Right ventricle myocardium superior (tissue), 1 donor: ENCODE measurements at places on chromosomes 3 and 15. TPM values are rescaled to one million over a fixed set of nuclear protein-coding genes. Genes with fewer than 3 reads are reported as not detected.

RBSN gene
- total RNA-seq: 17.1 TPM

RSRC1 gene
- total RNA-seq: 19.5 TPM

RBP2 gene
- total RNA-seq: not detected

TIMP4 gene
- 17.4 TPM for total RNA-seq

GRIP2 gene
- total RNA-seq: 40.1 TPM

GOLGA6L7 gene
- total RNA-seq: not detected

SPTSSB gene
- total RNA-seq: not detected

CFAP20DC gene
- 0.22 TPM for total RNA-seq

- no peak for DNase-seq
These were observed 2.7 kb downstream of the LRIG1 start for GRCh38 chr3:66497985-66498671.

- no peak for DNase-seq
These were observed 155.9 kb upstream of the BCL6 start for GRCh38 chr3:187900993-187901755.

DNA sequence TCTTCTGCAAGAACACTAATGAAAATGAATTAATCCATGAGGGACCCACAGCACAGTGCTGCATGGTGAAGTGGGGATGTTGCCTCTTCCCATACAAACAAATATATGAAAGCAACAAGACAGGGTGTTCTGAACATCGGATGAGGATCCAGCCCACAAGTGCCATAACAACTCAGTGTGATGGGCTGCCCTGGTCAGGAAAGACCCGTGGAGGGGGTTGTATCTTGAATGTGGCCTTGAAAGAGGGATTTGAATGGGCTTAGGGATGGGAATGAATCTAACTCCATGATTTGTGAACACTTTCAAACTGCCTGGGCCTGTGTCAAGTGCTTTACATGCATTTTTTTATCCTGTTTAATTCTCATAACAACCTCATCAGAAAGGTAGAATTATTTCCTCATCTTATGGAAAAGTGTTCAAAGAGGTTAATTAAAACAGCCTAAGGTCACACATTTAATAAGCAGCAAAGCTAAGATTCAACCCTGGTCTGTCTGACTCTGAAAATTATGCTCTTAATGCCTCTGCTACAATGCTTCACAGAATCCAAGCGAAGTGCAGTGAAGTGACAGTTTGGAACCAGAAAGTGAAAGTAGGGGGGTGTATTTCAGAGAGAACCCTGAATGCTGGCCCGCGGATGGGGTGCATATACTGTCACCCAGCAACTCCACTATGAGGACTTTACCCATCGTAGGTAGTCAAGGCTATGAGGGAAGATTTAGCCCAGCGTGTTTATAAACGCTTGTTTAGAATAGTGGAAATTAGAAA lies 65.6 kb upstream of the HEG1 start:
- DNase-seq: no peak

DNA sequence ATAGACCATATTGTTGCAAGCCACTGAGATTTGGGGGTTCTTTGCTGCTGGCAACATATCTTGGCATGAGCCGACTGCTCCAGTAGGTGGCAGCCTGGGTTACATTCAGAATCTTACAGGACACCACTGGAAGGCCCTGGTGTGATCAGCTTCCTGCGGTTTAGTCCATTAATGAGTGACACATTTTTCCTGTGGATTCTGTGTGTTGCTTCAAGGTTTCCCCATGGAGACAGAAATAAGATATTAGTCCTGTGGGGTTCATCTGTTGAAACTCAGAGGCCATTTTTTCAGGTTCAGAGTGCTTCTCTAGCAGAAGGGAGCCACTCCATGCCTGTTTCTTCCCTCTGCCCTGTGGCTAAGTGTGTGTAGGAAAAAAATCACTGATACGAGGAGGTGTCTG lies 116.2 kb downstream of the MFSD1 start:
- DNase-seq: no peak

GRCh38 chr15:23734862-23735261 lies 47.8 kb upstream of the NDN start:
- no peak for DNase-seq

- no peak for DNase-seq
These were observed 411.5 kb upstream of the MCTP2 start for GRCh38 chr15:93819826-93820225.

- DNase-seq: no peak
These were observed 101.3 kb upstream of the NANOGP8 start for GRCh38 chr15:35186346-35186745.

- no peak for DNase-seq
These were observed 167.0 kb downstream of the AKAP13 start for GRCh38 chr15:85547386-85547785.

GRCh38 chr3:55198554-55198953 lies 270.7 kb upstream of the LRTM1 start:
- no peak for DNase-seq

DNA sequence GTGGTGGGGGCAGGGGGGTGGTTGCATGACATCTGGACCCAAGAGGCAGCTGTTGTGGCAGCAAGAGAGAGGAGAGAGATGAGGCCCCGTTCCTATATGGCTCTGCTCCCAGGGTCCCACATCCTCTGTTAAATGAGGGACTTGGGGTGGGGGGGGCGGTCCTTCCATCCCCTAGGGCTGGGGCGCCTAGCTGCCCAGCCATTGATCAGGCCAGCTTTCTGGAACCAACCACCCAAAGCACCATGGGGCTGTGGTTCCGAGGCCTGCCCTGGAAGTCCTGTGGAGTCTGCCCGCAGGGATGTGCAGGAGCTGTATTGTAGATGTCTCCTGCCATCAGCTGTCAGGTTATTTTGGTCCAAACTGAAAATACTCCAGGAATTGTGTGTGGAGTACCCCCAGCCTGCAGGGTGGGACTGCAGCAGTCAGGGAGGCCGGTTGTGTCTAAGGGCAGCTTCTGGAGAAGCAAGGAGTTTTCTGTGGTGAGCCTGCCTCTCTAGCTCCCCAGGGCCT lies 5.2 kb downstream of the FURIN start:
- DNase-seq: no peak

GRCh38 chr15:69627548-69628158 lies 175.0 kb downstream of the RPLP1 start:
- DNase-seq: no peak

- no peak for DNase-seq
These were observed 194.4 kb upstream of the GBE1 start for GRCh38 chr3:81955878-81956277.

- DNase-seq: no peak
These were observed 285.1 kb upstream of the CCDC54 start for GRCh38 chr3:107092121-107092520.

- DNase-seq: no peak
These were observed 410.1 kb downstream of the RAP2B start for GRCh38 chr3:153572165-153572564.

- DNase-seq: no peak
These were observed 28.3 kb downstream of the MRAS start for GRCh38 chr3:138376663-138377062.

- no peak for DNase-seq
These were observed 223.8 kb downstream of the ADAMTS9 start for GRCh38 chr3:64463981-64464380.

DNA sequence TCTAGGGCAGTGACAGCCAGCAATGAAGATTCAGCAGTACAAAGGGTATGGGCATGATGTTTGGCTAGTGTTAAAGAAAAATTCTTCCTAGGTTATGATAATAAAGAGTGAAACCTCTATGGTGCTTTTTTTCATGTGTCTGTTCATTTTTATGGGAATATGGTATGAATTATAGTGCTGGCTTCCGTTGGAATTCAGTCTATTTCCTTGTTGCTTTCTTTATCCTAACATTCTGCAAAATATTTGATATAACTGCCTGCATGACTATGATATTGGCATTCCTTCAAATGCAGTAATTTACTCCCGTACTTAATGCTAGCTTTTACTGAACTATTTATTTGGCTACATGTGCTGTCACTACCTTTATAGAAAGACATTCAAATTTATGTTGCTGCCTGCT lies 57.6 kb upstream of the ATP11B start:
- no peak for DNase-seq
